ENCODE measurements at places on chromosomes 16 and 17.
A peak's percentile ranks its signal among the peaks of the same experiment; 100 is the strongest.

- peaks cover 13% of the 10 kb centered on the region for H3K36me3 ChIP-seq
- no peaks in the 10 kb centered on the region for H3K27me3 ChIP-seq
- H3K4me3 ChIP-seq: no peak overlapping the region
- DNase-seq: no peak
- H3K4me1 ChIP-seq: peaks cover 8% of the 10 kb centered on the region
Measured at GRCh38 chr17:82887255-82888164, 47.7 kb upstream of the ZNF750 start.

DNA sequence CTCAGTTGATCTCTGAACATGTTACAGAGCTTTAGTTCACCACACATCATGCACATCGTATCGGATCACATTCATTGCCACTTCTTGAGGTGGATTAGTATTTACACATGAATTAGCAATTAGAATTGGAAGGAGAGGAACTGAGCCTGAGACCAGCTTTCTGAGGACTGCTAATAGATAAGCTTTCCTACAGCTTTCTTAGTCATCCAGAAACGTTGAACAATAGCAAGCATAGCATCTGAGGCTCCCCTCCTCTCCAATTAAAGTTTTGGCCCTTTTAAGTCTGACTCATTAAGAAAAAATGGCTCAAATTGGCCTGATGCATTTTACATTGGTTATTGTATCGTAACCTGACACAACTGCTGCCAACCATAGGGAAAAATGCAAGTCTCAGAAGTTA, 1130.4 kb downstream of the CDH8 start:
- no peak for DNase-seq
- no peaks in the 10 kb centered on the region for H3K36me3 ChIP-seq
- no peak overlapping the region for H3K27ac ChIP-seq
- H3K4me3 ChIP-seq: no peak overlapping the region

GRCh38 chr17:34351096-34351495, 5.2 kb upstream of the CCL13 start:
- H3K4me3 ChIP-seq: no peak overlapping the region
- DNase-seq: no peak
- H3K4me1 ChIP-seq: no peaks in the 10 kb centered on the region

- peaks cover 2% of the 10 kb centered on the region for H3K36me3 ChIP-seq
- H3K27me3 ChIP-seq: no peaks in the 10 kb centered on the region
- no peaks in the 10 kb centered on the region for H3K4me1 ChIP-seq
- H3K4me3 ChIP-seq: no peak overlapping the region
Measured at GRCh38 chr16:55576384-55576783, 9.9 kb downstream of the CAPNS2 start.

GRCh38 chr17:75892556-75893224, 4.1 kb downstream of the TRIM65 start:
- H3K36me3 ChIP-seq: peaks cover 51% of the 10 kb centered on the region
- H3K27ac ChIP-seq: no peak overlapping the region
- H3K27me3 ChIP-seq: no peaks in the 10 kb centered on the region
- no peaks in the 10 kb centered on the region for H3K4me1 ChIP-seq

DNA sequence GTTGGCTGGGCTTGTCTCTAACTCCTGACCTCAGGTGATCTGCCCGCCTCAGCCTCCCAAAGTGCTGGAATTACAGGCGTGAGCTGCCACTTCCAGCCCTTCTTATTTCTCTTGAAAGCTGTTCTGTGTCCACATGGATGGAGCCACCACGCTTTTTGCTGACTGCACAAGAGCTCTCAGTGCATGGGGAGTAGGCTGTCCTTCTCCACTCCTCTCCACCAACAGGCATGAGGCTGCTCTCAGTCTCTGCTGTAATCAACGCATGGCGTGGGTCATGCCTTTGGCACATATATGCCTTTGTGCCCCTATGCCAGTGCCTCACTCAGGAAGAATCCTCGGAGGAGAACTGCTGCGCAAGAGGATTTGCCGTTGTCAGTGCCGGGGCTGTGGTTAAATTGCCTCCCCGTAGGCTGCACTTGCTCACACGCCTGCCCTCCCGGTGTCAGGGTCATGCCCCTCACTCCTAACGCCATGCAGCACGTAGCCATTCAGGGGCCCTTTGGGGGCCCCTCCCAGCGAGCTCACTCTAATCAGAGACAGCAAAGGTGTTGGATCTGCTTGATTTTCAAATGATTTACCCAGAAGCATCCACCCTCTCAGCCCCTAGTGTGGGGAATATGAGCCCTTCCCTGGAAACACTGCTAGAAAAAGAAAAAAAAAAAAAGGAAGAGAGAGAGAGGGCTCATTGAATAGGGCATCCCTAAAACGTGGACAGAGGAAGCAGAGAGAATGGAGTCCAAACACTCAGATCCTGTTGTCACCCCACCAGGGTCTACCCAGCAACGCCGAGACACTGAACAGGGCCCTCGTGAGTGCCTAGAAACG, 47.5 kb upstream of the ZCCHC14 start:
- H3K36me3 ChIP-seq: no peaks in the 10 kb centered on the region
- H3K4me3 ChIP-seq: no peak overlapping the region
- no peaks in the 10 kb centered on the region for H3K4me1 ChIP-seq
- no peak overlapping the region for H3K27ac ChIP-seq

DNA sequence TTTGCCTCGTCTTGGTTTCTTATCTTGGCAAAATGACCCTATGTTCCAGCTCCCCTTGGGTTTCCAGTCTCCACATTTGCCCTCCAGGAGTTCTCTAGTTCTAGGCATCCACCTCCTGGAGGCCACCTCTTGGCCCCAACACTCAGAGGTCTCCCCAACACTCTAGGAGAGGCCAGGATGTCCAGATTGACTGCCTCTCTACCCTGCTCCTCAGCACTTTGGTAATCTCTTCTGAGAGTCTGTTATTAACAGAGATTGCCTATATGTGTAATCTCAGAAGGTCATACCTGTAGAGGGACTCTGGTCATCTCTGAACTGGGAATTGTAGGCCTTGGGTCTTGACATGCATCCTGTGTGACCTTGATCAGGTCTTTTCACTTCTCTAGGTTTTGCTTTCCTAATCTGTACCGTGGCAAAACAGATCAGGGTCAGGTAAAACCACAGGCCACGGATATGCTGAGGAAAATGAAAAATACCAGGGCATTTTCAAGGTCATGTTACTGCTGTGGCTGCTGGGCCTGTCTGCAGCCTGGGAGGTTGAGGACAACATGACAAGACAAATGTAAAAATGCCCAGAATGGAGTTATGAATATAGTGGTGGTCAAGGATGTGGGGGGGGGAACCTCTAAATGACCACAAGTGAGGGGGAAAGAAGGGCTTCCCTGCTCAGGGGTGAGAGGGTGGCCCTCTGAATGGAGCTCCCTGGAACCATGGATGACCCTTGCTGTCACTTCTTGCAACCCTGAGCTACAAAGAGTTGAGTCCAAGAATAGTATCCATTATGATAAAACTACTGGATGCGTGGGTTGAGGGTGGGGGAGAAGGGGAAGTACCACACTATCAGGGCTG, 5.0 kb upstream of the CCL4L2 start:
- H3K4me3 ChIP-seq: no peak overlapping the region
- no peaks in the 10 kb centered on the region for H3K36me3 ChIP-seq
- H3K27me3 ChIP-seq: no peaks in the 10 kb centered on the region

DNA sequence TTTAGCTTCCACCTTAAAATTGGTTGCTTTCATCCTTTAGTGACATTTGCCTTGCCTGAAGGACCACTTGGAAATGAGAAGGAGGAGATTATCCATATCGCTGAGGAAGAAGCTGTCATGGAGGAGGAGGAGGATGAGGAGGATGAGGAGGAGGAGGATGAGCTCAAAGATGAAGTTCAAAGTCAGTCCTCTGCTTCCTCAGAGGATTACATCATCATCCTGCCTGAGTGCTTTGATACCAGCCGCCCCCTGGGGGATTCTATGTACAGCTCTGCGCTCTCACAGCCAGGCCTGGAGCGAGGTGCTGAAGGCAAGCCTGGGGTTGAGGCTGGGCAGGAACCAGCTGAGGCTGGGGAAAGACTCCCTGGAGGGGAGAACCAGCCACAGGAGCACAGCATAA, 11.5 kb upstream of the TMEM106A start:
- peaks cover 16% of the 10 kb centered on the region for H3K36me3 ChIP-seq
- no peak overlapping the region for H3K4me3 ChIP-seq
- DNase-seq: no peak
- no peak overlapping the region for H3K27ac ChIP-seq
- H3K27me3 ChIP-seq: no peaks in the 10 kb centered on the region

DNA sequence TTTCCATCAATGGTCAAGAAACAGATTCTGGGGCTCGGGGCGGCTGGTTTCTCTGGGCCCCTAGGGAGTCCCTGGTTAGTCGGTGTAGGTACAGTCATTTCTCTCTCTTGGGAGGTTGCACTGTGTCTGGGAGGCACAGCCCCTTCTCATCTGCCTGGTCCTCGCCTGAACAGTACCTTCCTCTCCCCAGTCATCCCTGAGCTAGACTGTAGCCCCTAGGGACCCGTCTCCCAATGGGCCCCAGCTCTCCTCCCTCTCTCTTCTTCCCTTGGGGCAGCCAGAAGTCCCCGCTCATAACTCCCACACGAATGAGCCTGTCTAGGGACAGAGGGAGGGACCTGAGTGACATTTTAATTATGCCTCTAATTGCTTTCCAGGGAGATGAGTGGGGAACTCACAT, 20.2 kb upstream of the CPSF4L start:
- no peaks in the 10 kb centered on the region for H3K27me3 ChIP-seq
- peak overlapping the region; percentile 92 for H3K27ac ChIP-seq
- H3K4me3 ChIP-seq: no peak overlapping the region
- DNase-seq: no peak

GRCh38 chr17:57294101-57294500, 37.8 kb downstream of the MSI2 start:
- H3K4me1 ChIP-seq: peaks cover 2% of the 10 kb centered on the region
- no peaks in the 10 kb centered on the region for H3K27me3 ChIP-seq
- H3K36me3 ChIP-seq: no peaks in the 10 kb centered on the region
- no peak overlapping the region for H3K4me3 ChIP-seq
- DNase-seq: no peak
- H3K27ac ChIP-seq: no peak overlapping the region

DNA sequence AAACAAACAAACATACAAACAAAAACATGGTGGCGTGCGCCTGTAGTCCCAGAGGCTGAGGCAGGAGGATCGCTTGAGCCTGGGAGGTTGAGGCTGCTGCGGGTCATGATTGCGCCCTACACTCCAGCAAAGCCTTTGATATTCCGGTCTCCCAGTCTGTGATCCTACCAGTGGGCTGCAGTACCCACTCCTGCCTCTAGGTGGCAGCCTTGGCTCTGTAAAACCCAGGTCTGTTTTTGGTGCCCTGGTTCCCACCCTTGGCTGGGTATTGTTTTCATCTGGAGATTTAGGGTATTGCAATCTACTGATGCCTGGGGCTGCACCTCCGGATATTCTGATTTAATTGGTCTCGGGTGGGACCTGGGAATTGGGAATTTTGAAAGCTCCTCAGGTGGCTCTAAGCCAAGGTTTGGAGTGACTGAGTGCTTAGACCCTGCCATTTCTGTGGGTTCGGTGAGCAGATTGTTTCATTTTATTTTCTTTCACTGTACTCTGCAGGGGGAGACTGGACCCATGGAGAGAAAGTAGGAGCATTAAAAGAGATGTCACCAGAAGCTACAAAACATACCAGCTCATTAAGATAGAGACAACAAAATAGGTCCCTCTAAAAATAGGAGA, 40.5 kb downstream of the MYH3 start:
- DNase-seq: peak; percentile 78
- H3K27ac ChIP-seq: no peak overlapping the region
- H3K27me3 ChIP-seq: no peaks in the 10 kb centered on the region
- H3K4me3 ChIP-seq: no peak overlapping the region

DNA sequence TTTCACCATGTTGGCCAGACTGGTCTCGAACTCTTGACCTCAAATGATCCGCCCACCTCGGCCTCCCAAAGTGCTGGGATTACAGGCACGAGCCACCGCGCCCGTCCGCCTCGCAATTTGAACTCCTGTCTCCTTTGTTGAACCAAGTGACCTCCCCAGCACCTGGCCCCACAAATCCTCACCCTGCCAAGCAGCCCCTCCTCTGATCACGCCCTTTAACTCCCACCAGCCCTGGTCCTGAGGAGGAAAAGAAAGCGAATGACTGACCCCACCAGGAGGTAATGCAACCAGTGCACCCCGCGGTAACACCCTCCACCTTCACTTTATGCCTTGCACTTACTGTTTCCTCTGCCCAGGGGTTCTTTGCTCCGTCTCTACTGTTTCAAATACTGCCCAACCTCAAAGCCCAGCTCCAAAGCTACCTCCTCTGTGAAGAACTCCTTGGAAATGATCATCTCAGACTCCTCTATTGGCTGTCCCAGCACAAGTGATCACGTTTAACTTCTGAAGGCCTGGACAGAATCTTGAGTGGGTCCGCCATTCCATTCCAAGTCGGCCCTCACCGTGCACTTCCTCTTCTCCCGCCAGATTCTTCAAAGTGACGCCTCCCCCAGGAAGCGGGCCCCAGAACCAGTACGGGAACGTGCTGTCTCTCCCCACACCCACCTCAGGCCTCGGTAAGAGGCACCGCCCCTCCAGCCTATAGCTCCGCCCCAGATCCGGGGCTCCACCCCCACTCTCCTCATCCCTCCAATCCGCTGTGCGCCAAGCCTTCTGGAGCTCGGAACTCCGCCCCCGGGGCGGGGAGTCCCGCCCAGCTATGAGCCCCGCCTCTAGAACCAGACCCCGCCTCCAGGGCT, 4.4 kb downstream of the CD19 start:
- H3K36me3 ChIP-seq: no peaks in the 10 kb centered on the region
- peak; percentile 73 for DNase-seq
- H3K27ac ChIP-seq: no peak overlapping the region
- peak overlapping the region; percentile 33 for H3K4me3 ChIP-seq

GRCh38 chr17:6099492-6099891, 29.3 kb downstream of the WSCD1 start:
- H3K4me3 ChIP-seq: no peak overlapping the region
- no peaks in the 10 kb centered on the region for H3K36me3 ChIP-seq
- H3K27ac ChIP-seq: no peak overlapping the region
- DNase-seq: no peak

DNA sequence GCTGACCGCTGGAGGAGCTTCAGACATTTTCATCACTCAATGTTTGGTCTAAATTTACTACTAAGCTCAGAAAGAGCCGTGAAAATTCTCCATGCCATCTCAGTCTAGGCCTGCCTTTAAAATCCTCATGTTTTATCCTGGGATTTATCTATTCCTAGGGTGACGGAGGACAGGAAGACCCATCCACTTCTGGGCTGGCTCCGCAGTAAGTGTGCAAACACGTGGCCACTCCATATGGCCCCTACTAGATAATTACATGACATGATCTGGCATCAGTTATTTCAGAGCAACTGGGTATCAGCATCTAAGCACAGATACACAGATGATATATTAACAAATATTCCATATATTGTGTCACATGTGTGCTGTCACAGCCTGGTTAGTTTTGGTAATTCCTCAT, 77.8 kb upstream of the HS3ST4 start:
- no peaks in the 10 kb centered on the region for H3K27me3 ChIP-seq
- no peak for DNase-seq
- H3K27ac ChIP-seq: no peak overlapping the region
- no peaks in the 10 kb centered on the region for H3K36me3 ChIP-seq
- H3K4me3 ChIP-seq: no peak overlapping the region

DNA sequence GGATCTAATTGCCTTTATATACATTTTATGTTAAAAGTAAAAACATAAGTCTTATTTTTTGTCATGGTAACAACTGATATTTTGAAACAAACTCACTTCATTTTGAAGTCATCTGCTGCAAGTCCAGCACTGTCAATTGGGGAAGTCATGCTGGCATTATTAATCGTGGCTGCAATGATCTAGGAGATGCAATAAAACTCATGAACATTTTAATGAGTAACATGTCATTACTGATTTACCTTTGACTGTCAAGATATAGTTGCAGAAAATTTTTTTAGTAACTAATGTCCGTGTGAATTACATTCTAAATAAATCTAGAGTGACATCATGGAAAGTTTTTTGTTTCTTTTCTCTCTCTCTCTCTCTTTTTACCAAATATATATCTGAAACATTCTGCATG, 17.3 kb upstream of the KRT24 start:
- no peaks in the 10 kb centered on the region for H3K36me3 ChIP-seq
- H3K27ac ChIP-seq: no peak overlapping the region
- H3K4me3 ChIP-seq: no peak overlapping the region
- H3K27me3 ChIP-seq: no peaks in the 10 kb centered on the region
- H3K4me1 ChIP-seq: no peaks in the 10 kb centered on the region
- DNase-seq: no peak
